ENCODE measurements at places on chromosomes 5 and 9.

GRCh38 chr5:108481355-108481931 lies 99.5 kb upstream of the FBXL17 start:
- no peak for DNase-seq

GRCh38 chr9:125524583-125525355 lies 182.2 kb downstream of the MAPKAP1 start:
- DNase-seq: no peak

GRCh38 chr9:25918761-25919160 lies 240.5 kb upstream of the TUSC1 start:
- DNase-seq: no peak

DNA sequence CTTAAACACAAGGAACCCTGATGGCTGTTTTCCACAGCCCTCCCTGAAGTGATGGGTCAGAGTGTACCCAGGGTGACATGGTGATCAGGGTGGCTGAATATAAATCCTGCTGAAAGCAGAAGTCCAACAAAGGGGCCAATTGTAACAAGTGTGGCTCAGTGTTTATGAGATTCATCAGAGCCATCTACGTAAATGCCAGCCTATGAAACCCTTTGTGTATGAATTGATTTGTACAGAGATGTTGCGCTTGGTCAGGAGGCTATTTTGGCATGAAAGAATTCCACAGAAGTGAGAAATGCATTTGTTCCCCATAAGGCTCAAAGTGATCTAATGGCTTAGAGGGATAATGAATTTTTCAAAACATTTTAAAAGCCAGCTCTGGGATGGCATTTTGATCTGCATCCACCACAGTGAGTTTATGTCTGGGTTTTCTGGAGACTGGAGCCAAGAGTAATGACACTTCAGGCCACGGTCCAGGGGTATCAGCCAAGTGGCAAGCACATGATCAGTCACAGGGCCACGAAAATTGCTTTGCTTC lies 12.4 kb downstream of the PRUNE2 start:
- no peak for DNase-seq

DNA sequence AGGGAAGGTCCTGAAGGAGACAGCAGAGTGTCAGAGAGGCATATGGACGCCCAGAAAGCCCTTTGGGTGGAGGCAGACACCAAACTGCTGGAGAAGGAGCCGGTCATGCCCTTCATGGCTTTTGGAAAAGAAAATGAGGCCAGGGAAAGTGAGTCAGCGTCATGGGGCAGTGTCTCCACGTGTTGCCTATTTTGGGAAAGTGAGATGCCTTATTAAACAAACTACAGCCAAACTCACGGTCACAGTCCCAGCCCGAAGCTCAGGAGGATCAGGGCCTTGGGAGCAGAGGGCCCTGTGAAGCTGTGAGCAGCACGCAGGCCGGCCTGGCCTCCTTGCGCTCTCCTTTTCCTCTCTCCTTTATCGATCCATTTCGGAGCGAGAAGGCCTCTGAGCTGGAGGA lies 25.0 kb downstream of the RGS3 start:
- no peak for DNase-seq

All from stimulated activated CD8-positive, alpha-beta memory T cell treated with anti-CD3 and anti-CD28 coated beads, Interleukin-15, amount 100 ng/mL, for 24 hours (primary cell).